ENCODE measurements at places on chromosomes 7 and 10. TPM values are rescaled to one million over a fixed set of nuclear protein-coding genes. Genes with fewer than 3 reads are reported as not detected.

DNA sequence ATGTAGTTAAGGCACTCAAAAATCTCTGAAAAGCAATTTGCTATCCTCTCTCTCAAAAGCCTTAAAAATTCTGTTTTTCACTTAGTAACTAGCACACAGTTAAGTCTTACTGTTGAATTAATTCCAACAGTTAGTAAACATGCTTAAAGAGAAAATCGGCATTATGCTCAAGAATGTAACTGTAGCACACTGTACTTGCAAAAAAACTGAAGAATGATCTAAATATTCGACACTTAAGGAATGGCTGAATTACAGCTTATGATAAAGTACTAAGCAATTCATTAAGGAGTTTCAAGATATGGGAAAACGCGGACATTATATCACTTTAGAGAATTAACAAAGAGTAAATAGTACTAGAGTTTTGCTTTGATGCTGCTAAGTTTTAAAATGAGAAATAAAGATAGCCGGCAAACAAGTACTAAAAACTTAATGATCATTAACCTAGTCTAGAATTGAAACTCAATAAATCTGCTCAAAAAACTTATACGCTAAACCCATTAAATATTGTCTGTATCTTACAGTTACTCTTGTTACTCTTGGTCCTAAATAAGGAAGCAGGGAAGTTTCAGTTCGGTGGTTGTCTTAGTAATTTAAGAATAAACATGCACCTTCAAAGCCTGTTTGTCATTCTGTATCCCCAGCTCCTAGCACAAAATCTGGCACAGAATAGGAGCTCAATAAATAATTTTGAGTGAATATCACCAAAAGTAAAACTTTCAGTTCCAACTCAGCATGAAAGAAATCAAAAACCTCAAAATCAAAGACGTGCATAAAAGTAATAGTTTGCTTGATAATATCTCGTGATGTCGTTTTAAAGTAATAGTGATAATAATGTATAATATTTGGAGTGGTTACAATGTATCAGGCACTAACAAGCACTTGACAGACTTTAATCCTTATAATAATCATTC lies 1.2 kb downstream of the TRDMT1 start:
- DNase-seq, result no peak

DNA sequence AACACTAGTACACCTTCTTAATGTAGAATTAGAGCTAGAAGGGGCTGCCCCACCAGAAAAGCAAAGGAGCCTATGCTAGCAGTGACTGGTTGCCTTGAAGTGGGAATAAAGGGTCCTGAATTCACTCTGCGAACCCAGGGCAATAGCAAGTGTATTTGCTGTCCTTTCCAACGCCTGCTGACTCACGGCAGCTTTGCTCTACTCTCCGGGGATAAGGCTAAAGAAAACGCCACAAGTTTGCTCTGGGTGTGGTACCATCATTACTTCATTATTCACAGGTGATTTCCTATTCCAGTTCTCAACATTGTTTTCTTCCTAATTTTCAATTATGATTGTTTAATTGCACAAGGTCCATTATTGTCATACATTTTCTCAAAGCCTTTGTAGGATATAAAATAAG lies 220.5 kb upstream of the AOAH start:
- no peak for DNase-seq

DNA sequence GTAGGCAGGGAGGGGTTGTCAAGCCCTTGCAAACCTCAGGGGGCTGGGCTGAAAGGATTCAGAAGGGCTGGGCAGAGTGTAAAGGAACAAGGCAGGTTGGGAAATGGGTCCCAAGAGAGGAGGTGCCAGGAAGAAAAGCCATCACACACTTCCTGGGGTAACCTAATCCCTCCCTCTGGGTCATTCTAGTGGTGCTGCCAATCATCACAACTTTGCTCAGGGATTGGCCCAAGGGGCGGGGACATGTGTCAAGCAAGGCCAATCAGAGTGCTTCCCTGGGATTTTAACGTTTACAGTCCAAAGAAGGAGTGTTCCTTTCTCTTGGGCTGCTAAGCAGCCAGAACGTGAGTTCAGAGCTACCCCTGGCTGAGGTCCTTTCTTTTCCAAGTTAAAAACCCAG lies 57.1 kb upstream of the NPTX2 start:
- DNase-seq, result peak; percentile 58

SPDYE3 gene
- not detected for total RNA-seq
